Cerebellar nuclear complex (tissue), 1 donor: ENCODE measurements at places on chromosomes 5 and 9.

GRCh38 chr5:156182174-156182967, 144.6 kb upstream of the SGCD start:
- DNase-seq = no peak

DNA sequence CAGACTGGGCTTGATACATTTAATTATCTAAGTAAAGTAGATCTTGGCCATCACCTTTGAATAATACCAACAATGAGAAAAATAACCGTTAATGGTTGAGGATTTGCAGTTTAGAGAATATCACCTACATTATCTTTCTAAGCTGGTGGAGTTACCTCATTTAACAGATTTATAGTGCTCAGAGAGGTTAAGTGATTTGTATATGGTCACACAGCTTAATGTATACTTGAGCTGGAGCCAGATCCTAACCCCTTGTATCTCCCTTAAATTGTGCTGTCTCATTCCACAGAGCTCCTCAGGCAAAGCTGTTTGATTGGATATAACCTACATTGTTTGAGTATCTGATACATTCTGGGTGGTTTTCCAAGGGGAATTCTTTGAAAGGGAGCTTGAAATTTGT, 57.8 kb downstream of the INSYN2B start:
- no peak for DNase-seq

GRCh38 chr9:78234810-78235209, 1.1 kb upstream of the CEP78 start:
- DNase-seq = no peak

- DNase-seq = no peak
These were observed 144.9 kb downstream of the CDK5RAP2 start for GRCh38 chr9:120435091-120435490.

DNA sequence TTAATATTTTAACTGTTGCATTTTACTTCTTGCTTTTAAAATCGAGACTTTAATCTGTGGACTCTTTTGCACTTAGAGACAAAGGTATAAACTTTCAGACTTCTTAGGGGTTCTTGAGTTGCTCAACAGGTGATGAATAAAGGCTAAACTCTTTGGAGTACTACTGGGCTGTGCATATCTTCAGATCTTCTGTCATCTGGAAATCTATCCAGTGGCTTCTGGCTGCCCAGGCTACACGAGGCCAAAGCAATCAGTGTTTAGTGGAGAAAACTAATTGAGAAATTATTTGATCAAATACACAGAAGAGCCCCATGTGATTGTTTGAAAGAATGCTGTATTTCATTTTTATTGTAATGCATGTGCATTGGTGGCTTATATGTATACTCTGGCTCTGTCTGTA, 146.1 kb downstream of the PBX3 start:
- DNase-seq = no peak
